ENCODE measurements at places on chromosomes 1 and 21. TPM values are rescaled to one million over a fixed set of nuclear protein-coding genes. Genes with fewer than 3 reads are reported as not detected.

- peak; percentile 78 for DNase-seq
- no peaks in the 10 kb centered on the region for H3K27me3 ChIP-seq
- H3K4me3 ChIP-seq: no peak overlapping the region
- H3K4me1 ChIP-seq: peaks cover 15% of the 10 kb centered on the region
Observed at GRCh38 chr1:27643600-27644368, 8.8 kb upstream of the FGR start.

GRCh38 chr1:23483321-23484252 lies at the start of gene ASAP3:
TSS of gene ASAP3 (minus strand) at chr1:23484179. CDS start at chr1:23484133, 46 bp downstream.
- H3K36me3 ChIP-seq: no peaks in the 10 kb centered on the region
- H3K4me1 ChIP-seq: peaks cover 15% of the 10 kb centered on the region
- peak within 1 kb of the TSS; percentile 76 for H3K4me3 ChIP-seq
- H3K27ac ChIP-seq: peak within 1 kb of the TSS; percentile 46
- DNase-seq: peak; percentile 44

- H3K4me3 ChIP-seq: no peak overlapping the region
- H3K4me1 ChIP-seq: peaks cover 5% of the 10 kb centered on the region
- no peak overlapping the region for H3K27ac ChIP-seq
- H3K36me3 ChIP-seq: peaks cover 2% of the 10 kb centered on the region
- no peak for DNase-seq
- H3K27me3 ChIP-seq: peaks cover 27% of the 10 kb centered on the region
Observed at GRCh38 chr1:201175820-201176500, 14.7 kb upstream of the IGFN1 start.

Gene SPRR1B
- total RNA-seq: not detected

GRCh38 chr1:98032958-98033357 lies 112.1 kb upstream of the DPYD start:
- no peak for DNase-seq
- H3K27ac ChIP-seq: no peak overlapping the region
- H3K4me3 ChIP-seq: no peak overlapping the region
- no peaks in the 10 kb centered on the region for H3K36me3 ChIP-seq

DNA sequence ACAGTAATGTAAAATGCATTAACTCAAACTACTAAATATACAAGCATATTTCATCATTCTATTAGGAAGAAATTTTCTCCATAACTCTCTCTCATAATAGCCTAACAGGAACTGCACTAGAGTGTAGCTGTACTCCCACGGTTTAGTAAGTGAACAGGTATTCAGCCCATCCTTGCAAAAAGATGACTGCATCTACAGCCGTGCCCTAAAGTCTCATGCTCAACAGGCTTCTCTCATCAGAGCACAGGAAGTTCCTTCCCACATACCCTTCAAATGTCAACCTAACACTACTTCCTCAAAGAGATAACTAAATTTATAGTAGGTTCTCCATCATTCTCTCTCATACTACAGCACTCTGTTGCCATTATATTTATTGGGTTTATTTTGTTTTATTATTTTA lies 251.6 kb downstream of the AKT3 start:
- H3K36me3 ChIP-seq: peaks cover 38% of the 10 kb centered on the region
- H3K27ac ChIP-seq: peak overlapping the region; percentile 90
- no peaks in the 10 kb centered on the region for H3K27me3 ChIP-seq
- peak; percentile 69 for DNase-seq
- H3K4me3 ChIP-seq: peak overlapping the region; percentile 30

Gene OLIG2
- not detected for total RNA-seq

DNA sequence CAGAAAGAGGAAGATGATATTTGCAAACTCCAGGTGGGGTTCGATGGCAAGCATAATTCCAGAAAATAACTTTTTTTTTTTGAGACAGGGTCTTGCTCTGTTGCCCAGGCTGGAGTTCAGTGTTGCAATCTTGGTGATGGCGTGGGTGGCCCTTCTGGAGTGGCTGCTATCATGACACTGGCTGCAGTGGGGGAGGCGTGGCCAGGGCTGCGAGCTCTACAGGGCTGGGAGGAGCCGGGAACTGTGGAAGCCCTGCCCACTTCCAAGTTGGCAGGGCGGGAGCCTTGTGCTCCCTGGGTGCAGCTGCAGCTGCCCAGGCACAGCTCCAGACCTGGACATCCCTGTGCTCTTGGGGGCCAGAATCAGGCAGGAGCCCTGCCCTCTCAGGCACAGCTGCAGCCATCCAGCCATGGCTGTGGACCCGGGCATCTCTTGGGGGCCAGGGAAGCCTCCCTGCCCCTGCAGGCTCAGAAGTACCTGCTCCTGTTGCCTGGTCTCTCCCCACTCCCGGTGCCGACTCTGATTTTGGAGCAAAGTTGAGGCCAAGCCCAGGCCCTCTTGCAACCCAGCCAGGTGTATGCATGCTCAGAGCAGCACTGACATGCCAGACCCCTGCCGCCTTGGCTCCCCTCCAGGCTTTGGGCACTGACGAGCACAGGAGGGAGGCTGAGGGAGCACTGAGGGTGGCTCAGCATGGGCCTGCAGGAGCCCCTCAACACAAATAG lies 7.2 kb upstream of the BCL10 start:
- H3K4me3 ChIP-seq: no peak overlapping the region
- peaks cover 57% of the 10 kb centered on the region for H3K27me3 ChIP-seq
- no peak for DNase-seq
- H3K36me3 ChIP-seq: no peaks in the 10 kb centered on the region
- H3K4me1 ChIP-seq: peaks cover 10% of the 10 kb centered on the region
- H3K27ac ChIP-seq: no peak overlapping the region

Gene TEX38
- total RNA-seq: not detected

GRCh38 chr1:223754681-223755431 lies 42.5 kb downstream of the CAPN2 start:
- H3K4me3 ChIP-seq: no peak overlapping the region
- H3K36me3 ChIP-seq: peaks cover 55% of the 10 kb centered on the region
- no peak for DNase-seq
- H3K4me1 ChIP-seq: peaks cover 3% of the 10 kb centered on the region

Gene FMN2
- total RNA-seq: not detected

GRCh38 chr1:145702826-145703225 lies 4.3 kb downstream of the PDZK1 start:
- H3K36me3 ChIP-seq: no peaks in the 10 kb centered on the region
- no peak overlapping the region for H3K27ac ChIP-seq
- no peak for DNase-seq
- H3K4me3 ChIP-seq: no peak overlapping the region
- H3K27me3 ChIP-seq: peaks cover 12% of the 10 kb centered on the region
- no peaks in the 10 kb centered on the region for H3K4me1 ChIP-seq

- DNase-seq: no peak
- H3K4me1 ChIP-seq: no peaks in the 10 kb centered on the region
Observed at GRCh38 chr1:68954841-68955240, 458.0 kb upstream of the DEPDC1 start.

DNA sequence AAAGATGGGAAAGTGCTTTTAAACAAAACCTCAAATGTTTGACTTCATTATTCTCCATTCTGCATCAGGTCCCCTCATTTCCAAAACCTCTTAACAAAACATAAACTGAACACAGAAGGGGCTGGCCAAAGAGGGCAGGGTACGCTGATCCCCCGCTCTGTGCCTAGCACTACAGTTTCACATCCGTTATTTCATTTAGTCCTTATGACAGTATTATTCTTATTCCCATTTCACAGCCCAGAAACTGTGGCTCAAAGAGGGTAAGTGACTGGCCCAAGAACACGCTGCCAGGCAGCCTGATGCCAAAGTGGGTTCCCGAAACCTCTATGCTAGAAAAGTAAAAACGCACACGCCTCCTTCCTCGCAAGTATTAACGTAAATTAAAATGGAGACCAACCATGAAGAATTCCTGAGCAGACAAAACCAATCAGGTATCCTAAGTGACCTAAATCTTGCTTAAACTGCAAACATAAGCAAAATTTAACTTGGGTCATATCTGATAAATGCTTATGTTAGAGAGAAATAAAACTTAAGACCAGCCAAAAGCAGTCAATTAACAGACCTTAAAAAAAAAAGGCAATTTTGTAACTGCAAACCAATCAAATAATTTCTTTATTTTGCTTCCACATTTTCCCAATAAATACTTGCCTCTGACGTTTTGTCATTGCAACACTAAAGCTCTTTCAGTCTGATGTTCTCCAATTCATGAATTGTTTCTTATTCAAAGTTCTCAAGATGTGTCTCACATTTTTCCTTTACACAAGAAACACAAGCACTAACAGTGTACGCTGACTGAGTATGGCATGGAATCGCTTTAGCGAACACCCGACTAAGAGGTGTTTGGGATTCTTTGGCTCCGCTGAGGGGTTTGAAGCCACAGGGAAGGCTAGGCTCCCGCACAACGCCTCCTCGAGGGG lies 653 bp downstream of the CASP9 start:
- H3K36me3 ChIP-seq: peaks cover 9% of the 10 kb centered on the region
- H3K4me1 ChIP-seq: peaks cover 54% of the 10 kb centered on the region
- DNase-seq: no peak
- H3K4me3 ChIP-seq: peak overlapping the region; percentile 87
- peak overlapping the region; percentile 100 for H3K27ac ChIP-seq
- H3K27me3 ChIP-seq: no peaks in the 10 kb centered on the region

Gene UBXN10
- 0.23 TPM for total RNA-seq

DNA sequence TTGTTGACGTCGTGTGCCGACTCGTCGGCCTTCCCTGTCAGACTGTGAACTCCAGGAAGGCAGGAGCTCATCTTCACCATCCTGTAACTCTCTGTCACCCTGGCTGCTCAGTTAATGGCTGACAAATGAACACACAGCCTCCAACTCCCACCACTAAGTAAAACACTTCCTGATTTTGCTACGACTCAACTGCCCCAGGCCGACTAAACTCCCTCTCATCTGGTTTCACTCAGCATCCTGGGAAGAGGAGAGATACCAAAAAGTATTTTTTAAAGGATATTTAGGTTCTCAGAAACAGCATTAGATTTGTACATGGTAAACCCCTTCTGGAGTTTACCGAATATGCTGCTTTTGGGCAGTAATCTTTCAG lies 18.2 kb upstream of the LHX4 start:
- H3K4me1 ChIP-seq: peaks cover 12% of the 10 kb centered on the region
- H3K27me3 ChIP-seq: peaks cover 20% of the 10 kb centered on the region
- no peak overlapping the region for H3K27ac ChIP-seq
- no peaks in the 10 kb centered on the region for H3K36me3 ChIP-seq

DNA sequence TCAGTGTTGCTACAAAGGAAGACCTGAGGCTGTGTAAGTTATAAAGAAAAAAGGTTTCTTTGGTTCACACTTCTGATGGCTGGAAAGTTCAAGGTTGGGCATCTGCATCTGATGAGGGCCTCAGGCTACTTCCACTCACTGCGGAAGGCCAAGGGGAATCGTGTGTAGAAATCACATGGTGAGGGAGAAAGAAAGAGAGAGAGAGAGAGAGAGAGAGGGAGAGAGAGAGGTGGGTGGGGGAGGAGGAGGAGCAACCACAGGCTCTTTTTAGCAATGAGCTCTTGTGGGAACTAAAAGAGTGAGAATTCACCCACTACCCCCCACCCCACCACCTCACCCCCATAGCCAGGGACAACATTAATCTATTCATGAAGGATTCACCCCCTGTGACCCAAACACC lies 59.9 kb downstream of the CLSTN1 start:
- DNase-seq: no peak
- peaks cover 6% of the 10 kb centered on the region for H3K36me3 ChIP-seq
- peaks cover 4% of the 10 kb centered on the region for H3K4me1 ChIP-seq
- H3K27ac ChIP-seq: no peak overlapping the region

GRCh38 chr1:25031601-25031965 lies 101.5 kb upstream of the RUNX3 start:
- H3K27ac ChIP-seq: no peak overlapping the region
- no peaks in the 10 kb centered on the region for H3K4me1 ChIP-seq

GRCh38 chr1:111990026-111990877 lies 784 bp upstream of the KCND3 start:
- H3K27me3 ChIP-seq: peaks cover 81% of the 10 kb centered on the region
- peak overlapping the region; percentile 11 for H3K4me3 ChIP-seq
- no peaks in the 10 kb centered on the region for H3K36me3 ChIP-seq
- DNase-seq: no peak
- no peak overlapping the region for H3K27ac ChIP-seq

Gene CRP
- not detected for total RNA-seq

Data from activated CD8-positive, alpha-beta memory T cell treated with anti-CD3 and anti-CD28 coated beads, Interleukin-2, amount 10 ng/mL, durations not matched to agents 7 days and 5 days (primary cell).